ENCODE measurements at places on chromosomes 12 and 14.
A peak's percentile ranks its signal among the peaks of the same experiment; 100 is the strongest.

DNA sequence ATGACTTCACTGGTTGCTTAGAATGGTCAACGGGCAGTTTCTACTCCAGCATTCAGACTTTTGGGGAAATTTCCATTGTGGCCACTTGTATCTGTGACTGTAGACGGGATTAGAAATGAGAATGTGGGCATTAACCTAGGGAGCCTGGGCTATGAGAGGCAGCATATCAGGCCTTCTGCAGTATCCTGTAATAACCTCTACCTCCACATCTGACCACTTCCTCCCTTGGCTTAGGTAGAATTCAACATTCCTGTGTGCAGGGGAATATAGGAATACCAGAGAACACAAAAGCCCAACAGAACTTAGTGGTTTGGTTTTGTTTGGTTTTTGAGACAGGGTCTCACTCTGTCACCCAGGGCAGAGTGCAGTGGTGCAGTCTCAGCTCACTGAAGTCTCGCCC lies 76.4 kb upstream of the HOXC13 start:
- DNase-seq, result no peak

GRCh38 chr14:88940671-88941070 lies 116.2 kb downstream of the TTC8 start:
- DNase-seq, result no peak

DNA sequence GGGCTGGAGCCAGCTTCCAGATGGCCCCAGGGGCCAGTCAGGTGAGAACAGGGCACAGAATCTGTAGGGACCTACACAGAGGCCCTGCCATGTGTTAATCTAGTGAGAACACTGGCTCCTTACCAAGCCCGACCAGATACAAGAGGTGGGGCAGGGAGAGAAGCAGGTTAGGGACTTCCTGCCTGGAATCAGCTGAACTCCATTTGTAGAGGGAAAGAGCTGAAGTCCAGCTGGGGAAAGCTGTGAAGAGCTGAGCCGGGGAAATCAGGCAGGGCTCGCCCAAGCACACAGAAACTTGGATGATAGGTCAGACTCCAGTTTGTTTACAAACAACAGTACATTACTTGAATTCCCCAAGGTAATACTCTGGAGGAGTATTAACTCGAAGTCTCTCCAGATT lies 46.7 kb downstream of the PTGER2 start:
- no peak for DNase-seq

- no peak for DNase-seq
These were observed 133.5 kb downstream of the ETV6 start for GRCh38 chr12:11782914-11783420.

- no peak for DNase-seq
These were observed 3.9 kb downstream of the KRT2 start for GRCh38 chr12:52648012-52648550.

GRCh38 chr14:32443890-32444661 lies 115.0 kb downstream of the AKAP6 start:
- no peak for DNase-seq

- no peak for DNase-seq
These were observed at the start of gene VWF for GRCh38 chr12:6124411-6125309. VWF (minus strand) TSS chr12:6124670; CDS start chr12:6123196, 1,474 bp downstream.

DNA sequence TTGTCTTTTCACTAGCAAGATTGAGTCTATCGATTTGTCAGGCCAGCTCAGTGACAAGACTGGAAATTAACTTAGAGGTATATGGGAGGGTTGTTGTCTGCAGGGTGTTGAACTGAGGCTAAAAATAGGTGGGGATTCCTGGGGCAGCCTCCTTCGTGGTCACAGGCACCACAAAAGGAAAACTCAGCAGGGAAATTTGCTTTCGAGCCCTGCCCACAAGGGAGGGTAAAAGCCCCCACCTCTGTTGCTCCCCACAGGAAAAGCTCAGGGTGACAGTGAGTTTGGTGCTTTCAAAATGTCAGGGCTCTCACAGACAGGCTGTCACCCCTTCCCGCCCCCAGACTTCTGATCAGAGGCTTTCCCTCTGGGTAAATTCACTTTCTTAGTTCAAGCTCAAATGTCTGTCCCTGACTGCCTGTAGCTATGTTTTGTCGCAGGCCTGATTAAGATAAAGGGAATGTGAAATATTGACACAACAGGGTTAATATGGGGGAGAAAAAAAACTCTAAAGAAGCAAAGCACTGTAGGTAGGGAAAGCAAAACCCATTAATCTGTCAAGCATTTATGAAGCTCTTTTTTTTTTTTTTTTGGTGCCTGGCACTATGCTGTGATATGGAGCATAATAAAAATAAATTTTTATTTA lies 11.7 kb upstream of the NFKBIA start:
- no peak for DNase-seq

DNA sequence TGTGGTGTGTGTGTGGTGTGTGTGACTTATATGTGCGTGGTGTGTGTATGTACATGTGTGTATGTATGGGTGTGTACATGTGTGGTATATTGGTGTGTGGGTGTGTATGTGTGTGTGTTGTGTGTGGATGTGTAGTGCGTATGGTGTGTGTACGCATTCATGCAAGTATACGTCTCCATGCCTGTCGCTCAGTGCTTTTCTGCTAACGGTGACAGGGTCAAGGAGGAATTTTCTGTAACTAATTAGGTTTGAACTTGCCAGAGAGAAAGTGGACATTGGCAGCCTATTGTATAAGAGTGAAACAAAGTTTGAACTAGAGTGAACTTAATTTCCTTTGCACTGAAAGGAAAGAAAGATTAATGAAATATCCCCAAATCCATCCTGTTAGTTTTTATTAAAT lies 120.9 kb upstream of the GSC start:
- DNase-seq, result no peak

DNA sequence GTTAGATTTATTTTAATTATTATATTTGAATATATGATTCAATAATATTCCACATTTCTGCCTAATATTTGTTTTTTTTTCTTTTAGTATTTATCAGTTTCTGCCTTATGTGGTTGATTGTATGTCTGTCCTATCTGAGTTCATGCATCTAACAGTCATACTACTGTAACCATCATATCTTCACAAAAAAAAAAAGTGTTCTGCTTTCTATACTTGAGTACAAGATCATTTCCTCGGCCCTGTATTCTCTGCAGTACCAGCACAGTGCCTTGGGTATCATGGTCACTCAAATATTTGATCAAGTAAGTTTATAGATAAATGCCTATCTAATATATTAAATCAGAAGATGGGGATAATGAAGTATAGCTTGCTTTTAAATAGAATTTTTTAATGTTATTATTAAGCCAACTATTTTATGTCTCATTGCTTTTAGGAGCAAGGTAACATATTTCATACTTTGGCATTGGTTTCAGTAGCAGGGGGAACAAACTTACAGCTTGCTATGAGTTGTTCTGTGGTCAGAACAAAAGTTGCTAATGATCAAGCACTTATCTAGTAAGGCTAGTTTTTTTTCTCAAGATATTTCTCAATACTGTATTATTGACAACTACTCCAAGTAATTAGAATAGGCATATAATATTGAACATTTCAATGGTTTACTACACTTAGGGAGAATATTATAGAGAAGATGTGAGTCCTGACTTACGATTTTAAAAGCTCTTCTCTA lies 290.5 kb upstream of the FBXO33 start:
- DNase-seq, result no peak

DNA sequence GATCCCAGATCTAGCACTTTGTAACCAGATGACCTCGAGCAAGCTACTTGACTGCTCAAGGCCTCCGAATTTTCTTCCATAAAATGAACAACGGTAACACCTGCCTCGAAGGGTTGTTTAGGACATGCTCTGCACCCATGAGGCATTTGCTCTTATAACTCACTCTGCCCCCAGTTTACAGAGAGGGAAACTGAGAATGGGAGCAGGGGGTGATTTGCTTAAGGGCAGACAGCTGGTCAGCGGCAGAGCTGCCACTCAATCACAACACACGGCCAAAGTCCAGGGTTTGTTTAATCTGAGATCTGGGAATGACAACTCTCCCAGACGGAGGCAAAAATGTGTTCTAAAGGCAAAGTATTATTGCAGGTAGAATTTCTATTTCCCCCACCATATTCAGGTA lies 156.3 kb downstream of the RIMBP2 start:
- no peak for DNase-seq

DNA sequence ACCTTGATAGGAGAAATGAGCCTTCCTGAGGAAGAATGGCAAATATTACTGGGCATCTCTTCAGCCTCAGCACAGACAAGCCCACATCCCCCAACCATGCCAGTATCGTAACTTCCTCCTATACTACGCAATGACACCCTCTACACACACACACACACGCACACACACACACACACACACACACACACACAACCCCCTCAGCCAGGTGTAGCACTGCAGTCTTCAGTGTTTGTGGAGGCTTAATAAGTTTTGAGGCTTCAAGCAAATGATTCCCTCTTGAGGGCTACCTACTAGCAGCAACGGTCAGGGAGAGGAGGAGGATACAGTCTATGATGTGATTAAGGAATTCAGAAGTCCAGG lies 1.6 kb downstream of the DGKA start:
- DNase-seq, result peak; percentile 65

GRCh38 chr14:90663140-90663539 lies 153.1 kb downstream of the TTC7B start:
- DNase-seq, result no peak

Measured in GM13977 (cell line).